Hepatocyte (in vitro differentiated cells): ENCODE measurements at places on chromosomes 13 and 19. TPM values are rescaled to one million over a fixed set of nuclear protein-coding genes. Genes with fewer than 3 reads are reported as not detected.

DNA sequence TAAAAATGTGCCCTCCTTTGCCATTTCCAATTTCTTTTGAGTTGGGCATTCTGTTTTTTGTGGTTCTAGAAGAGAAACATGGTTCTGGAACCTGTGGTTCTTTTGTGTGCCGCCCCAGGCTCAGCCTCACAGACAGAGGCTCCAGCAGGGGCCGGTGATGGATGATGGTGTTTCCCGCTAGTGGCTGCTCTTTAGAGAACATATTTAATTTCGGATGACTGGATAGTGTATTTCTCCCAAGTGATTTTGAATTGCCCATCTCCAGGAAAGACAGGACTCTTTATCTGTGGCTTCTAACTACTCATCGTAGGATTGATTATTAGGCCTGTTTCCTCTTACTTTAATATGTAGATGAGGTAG is 75.2 kb downstream of the KL start:
- H3K4me3 ChIP-seq: no peak overlapping the region
- DNase-seq: no peak
- H3K27ac ChIP-seq: no peak overlapping the region
- no peaks in the 10 kb centered on the region for H3K36me3 ChIP-seq

DNA sequence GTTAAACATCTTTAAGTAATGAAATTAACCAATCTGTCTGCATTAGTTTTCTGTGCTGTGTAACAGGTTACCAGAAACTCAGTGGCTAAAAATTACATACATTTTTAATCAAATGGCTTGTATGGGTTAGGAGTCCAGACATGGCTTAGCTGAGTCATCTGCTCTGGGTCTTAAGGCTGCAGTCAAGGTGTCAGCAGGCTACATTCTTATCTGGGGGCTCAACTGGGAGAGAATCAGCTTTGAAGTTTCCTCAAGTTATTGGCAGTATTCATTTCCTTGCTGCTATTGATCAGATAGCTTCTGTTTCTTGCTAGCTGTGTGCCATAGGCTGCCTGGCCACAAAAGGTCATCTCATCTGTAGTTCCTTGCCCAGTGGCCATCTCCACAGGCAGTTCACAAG is 1163.0 kb downstream of the DIAPH3 start:
- no peak overlapping the region for H3K27ac ChIP-seq
- no peaks in the 10 kb centered on the region for H3K4me1 ChIP-seq
- H3K27me3 ChIP-seq: no peaks in the 10 kb centered on the region
- no peak for DNase-seq

DNA sequence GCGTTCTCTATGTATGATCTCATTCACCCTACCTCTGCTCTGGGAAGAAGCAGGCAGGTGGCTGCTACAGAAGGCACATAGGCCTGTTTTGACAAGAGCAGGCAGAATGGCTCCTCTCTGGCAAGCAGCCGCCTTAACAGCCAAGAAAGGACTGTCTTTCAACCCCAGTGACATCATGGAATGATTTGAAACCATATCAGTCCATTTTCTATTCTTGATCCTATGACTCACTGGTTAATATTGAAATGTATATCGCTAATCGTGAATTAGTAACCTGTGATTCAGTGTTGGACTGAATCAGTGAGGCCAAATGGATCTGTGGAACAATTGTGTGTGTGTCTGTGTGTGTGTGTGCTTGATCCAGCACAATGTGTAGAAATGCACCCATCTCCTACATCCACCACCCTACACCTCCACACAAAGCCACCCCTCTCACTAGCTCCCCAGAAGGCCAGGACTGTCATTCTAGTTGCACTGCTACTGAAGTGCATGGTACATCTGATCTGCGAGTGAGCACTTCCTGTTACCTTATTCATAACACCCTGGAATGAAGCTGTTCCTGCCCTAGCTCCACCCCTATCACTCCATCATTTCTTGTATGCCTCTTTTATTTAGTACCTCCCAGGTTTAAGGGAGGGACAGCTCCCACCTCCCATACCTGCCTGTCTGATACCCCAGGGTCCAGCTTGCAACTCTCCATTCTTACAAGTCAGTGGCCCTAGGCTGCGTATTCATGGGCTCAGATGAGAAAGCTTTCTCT is 460.0 kb downstream of the FOXO1 start:
- DNase-seq: no peak
- H3K27ac ChIP-seq: no peak overlapping the region
- H3K36me3 ChIP-seq: no peaks in the 10 kb centered on the region
- H3K27me3 ChIP-seq: no peaks in the 10 kb centered on the region
- no peaks in the 10 kb centered on the region for H3K4me1 ChIP-seq
- H3K4me3 ChIP-seq: no peak overlapping the region

- no peak for DNase-seq
- no peaks in the 10 kb centered on the region for H3K36me3 ChIP-seq
- H3K4me3 ChIP-seq: no peak overlapping the region
- H3K27ac ChIP-seq: peak overlapping the region; percentile 50
- H3K4me1 ChIP-seq: peaks cover 34% of the 10 kb centered on the region
These were observed 65.8 kb upstream of the SERP2 start for GRCh38 chr13:44307844-44308243.

DNA sequence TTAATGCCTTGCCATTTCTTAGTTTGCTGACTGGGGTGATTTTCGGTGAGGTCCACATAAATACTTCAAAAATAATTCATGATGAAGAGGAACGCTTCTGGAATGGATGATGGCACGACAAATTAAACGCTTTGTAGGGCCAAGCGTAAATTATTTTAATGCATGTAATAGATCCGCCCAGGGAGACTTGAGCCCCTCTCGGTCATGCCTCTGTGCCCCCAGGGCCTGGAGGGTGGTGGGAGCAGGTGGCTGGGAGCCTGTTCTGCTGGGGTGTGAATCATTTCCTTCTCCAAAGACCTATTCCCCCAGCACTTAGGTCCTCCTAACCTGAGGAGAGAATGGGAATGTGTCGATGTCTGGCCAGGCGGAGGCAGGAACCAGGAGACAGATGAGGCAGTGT is 350.6 kb downstream of the ZNF536 start:
- H3K4me3 ChIP-seq: no peak overlapping the region
- H3K27ac ChIP-seq: no peak overlapping the region
- no peak for DNase-seq
- peaks cover 7% of the 10 kb centered on the region for H3K27me3 ChIP-seq
- H3K4me1 ChIP-seq: no peaks in the 10 kb centered on the region
- H3K36me3 ChIP-seq: no peaks in the 10 kb centered on the region

- H3K27ac ChIP-seq: peak overlapping the region; percentile 35
- DNase-seq: no peak
- H3K27me3 ChIP-seq: no peaks in the 10 kb centered on the region
- H3K4me3 ChIP-seq: no peak overlapping the region
These were observed 8.8 kb downstream of the TPT1 start for GRCh38 chr13:45332036-45332830.

GRCh38 chr19:10768936-10769335 is 51.1 kb downstream of the DNM2 start:
- no peak overlapping the region for H3K4me3 ChIP-seq
- no peaks in the 10 kb centered on the region for H3K27me3 ChIP-seq
- DNase-seq: no peak
- H3K4me1 ChIP-seq: peaks cover 26% of the 10 kb centered on the region

GRCh38 chr13:33051632-33052031 is 35.4 kb downstream of the KL start:
- H3K27ac ChIP-seq: no peak overlapping the region
- H3K27me3 ChIP-seq: no peaks in the 10 kb centered on the region
- H3K36me3 ChIP-seq: no peaks in the 10 kb centered on the region
- H3K4me3 ChIP-seq: no peak overlapping the region
- no peak for DNase-seq

GRCh38 chr13:28819735-28820098 is 422 bp upstream of the MTUS2 start:
- DNase-seq: peak; percentile 86
- no peaks in the 10 kb centered on the region for H3K36me3 ChIP-seq

DNA sequence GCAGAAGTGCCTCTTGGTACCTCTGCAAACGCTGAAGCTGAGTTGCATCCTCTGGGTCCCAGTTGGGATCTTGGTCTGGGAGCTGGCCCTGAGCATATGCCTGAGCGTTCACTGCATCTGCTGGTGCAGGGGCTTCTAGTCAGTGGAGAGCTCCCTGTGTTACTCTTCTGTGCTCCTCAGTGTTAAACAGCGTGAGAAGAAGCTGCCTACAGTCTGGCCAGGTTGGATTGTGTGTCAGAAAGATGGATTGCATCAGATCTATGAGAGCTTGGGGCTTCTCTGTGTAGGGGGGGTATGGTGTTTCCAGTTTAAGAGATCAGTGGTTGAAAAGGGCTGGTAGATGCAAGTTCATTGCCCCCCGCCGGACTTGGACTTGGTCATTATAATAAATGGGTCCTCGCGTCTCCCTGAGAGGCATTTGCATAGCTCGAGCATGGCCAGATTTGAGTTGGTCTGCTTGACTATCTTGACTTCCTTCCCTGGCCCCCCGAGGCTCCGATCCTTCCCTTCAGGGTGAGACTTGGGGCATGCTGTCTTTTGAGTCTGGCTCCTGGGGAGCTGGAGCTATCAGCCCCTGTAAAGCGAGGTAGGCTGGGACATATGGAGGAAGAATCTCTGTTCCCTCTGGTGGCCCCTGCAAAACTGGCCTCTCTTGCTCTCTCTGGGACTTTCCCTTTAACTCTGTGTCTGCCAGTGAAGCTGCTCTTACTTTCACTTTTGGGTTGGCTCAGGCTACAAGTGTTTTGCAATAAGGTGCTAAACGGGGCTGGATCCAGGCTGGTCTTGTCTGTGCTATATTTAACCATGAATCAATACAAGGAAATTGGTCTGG is 52.9 kb downstream of the OR10H4 start:
- H3K4me3 ChIP-seq: no peak overlapping the region
- no peaks in the 10 kb centered on the region for H3K27me3 ChIP-seq
- H3K4me1 ChIP-seq: no peaks in the 10 kb centered on the region
- H3K36me3 ChIP-seq: no peaks in the 10 kb centered on the region
- no peak for DNase-seq

DNA sequence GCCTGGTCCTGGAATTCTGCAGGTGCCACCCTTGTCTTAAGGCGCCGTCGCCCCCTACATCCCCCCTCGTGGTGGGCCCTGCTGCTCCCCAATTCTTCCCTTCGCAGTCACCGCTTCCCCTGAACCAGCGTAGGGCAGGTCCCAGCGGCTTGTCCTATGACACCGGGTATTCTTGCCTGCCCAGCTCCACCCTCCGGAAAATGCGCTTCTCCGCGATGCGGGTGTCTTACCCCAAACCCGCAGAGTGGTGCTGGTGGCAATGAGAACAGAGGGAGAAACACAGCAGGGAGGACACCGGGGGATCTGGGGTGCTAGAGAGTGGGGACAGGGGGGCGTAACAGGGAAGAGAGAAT is 9.0 kb downstream of the ZNF808 start:
- no peaks in the 10 kb centered on the region for H3K36me3 ChIP-seq
- H3K27ac ChIP-seq: peak overlapping the region; percentile 88
- no peak for DNase-seq
- no peaks in the 10 kb centered on the region for H3K27me3 ChIP-seq

CEACAM20 gene
- 1.5 and 1.6 TPM in 2 replicates for total RNA-seq

ZNF616 gene
- 9.1 and 10.7 TPM in 2 replicates for total RNA-seq

PCDH17 gene
- total RNA-seq: 10.2 and 10.3 TPM in 2 replicates

AMER2 gene
- total RNA-seq: 0.23 and 0.24 TPM in 2 replicates

KASH5 gene
- total RNA-seq: not detected in 2 replicates

PLEKHF1 gene
- 2.7 TPM in 2 replicates for total RNA-seq
